ENCODE measurements at places on chromosomes 13 and 19.
A peak's percentile ranks its signal among the peaks of the same experiment; 100 is the strongest.

DNA sequence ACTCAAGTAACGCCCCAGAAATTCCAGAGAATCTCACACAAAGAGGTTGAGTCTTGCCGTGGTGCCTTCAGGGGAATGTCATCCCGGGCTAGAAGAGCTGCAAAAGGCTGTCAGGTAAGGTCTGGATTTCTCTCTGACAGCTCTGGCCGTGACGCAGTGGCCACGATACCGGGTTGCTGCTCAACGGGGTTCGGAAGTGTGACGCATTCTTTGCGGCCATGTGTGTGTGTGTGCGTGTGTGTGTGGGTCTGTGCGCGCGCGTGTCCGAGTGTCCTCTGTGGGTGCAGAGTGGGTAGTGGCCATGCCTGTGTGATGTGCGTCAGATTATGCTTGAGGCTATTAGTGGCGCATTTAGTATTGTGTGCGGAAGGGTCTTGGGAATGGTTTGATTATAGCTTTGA is 306 bp downstream of the ZNF540 start:
- no peak for DNase-seq

- peak; percentile 61 for DNase-seq
These were observed 1.6 kb downstream of the P2RY11 start for GRCh38 chr19:10112895-10113591.

DNA sequence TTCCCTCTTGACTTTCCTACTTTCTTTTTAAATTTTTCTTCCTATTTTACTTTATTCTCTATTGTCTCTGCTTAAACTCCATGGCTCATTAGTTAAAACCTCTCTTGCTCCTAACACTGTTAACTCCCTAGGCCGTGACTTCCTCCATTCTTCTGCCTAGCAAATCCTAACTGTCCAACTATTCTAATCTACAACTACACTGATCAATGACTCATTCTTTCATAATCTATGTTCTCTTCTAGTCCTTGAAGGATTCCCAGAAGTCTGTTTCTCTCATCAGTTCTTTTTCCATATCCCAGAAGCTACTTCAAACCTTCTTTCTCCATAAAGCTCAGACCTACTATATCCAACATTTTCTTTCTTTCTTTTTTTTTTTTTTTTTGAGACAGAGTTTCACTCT is 66.9 kb downstream of the MICU2 start:
- no peak for DNase-seq

DNA sequence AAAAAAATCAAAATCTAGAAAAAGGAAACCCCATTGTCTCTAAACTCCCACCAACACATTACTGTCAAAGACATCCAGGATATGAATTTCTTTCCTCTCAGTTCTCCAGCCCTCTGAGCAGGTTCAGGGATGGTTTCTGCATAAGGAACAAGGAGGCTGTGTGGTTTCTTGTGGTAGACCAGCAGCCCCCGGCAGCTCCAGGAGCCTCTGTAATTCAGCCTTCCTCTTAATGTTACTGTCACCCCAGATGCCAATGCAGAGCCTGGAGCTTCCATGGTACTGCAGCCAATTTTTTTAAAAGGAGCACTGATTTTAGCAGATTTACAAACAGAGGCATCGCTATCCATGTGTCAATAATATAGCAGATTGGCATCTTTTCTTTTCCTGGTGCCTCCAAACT is 100.6 kb upstream of the FAM216B start:
- no peak for DNase-seq

DNA sequence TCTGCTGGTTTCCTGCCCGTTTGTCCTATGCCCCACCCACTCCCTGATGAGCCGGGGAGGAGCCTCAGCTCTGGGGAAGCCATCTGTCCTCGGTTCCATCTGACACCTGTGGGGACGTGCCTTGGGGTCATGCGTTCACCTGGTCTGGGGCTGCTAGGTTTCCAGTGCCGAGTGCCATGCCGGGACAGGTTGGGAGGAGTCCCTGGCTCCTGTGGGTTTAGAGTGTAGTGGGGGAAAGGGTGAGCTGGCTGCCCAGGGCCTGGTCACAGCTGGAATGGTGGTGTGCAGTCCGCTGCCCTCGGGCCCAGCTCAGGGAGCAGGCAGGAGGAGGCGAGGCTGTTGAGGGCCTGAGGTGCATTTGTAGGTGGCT is 2.5 kb downstream of the KDM4B start:
- DNase-seq = no peak

DNA sequence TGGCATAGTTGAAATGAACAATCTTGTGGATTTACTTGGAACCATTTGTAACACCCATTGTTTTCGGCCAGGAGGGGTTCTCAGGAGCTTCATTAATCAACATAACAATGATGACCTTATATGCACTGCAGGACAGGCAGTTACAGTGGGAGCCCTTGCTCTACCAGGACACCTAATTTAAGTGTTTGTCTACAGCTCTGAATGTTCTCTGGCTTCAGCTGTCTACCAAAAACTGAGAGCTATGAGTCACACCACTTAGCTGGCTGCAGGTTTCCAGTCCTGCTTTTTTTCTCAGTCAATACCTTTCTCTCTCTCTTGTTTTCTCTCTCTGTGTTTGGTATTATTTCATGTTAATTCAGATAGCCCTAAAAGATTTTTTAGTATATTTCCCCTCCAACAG is 105.4 kb upstream of the MBNL2 start:
- DNase-seq = no peak

DNA sequence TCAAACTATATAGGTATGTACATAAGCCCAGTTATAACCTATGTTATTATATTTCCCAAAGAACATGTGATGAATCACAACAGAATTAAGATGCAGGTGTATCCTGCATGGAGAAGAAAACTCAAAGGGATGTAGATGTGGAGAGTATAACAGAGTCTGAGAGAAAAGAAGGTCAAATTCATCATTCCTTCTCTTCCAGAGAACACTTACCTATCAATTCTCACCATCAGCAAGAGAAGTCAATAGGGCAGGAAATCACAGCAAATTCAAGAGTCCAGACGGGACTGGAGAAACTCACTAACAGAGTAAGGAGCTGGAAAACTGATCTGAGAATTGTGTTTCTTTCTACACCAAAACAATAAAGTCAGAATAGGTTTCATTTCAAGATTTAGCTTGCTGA is 28.4 kb downstream of the DIAPH3 start:
- no peak for DNase-seq

GRCh38 chr19:12866416-12867119 is 14.7 kb downstream of the DNASE2 start:
- DNase-seq = no peak

GRCh38 chr19:1522061-1522460 is 1.8 kb upstream of the PLK5 start:
- no peak for DNase-seq

- no peak for DNase-seq
These were observed 1379.8 kb upstream of the ATXN8OS start for GRCh38 chr13:68727798-68728197.

GRCh38 chr13:35210261-35210660 is 266.2 kb downstream of the MAB21L1 start:
- peak; percentile 0 for DNase-seq

DNA sequence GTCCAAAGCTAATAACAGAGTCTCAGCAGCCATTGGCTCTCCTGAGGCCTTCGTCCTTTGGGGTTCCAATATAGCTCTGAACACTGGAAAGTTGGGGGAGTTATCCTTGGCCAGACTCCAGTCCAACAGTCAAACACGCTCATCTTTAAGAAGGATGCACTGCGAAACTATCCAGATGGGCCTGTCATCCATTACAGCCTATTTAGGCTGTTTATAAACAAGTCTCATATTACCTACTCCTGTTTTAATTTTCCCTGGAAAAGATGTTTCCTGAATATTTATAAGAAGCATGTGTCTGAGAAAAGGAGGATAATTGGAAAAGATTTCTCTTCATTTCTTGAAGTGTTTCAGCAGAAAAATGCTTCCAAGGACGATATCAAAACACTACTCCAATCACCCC is 170.7 kb downstream of the DCT start:
- no peak for DNase-seq

GRCh38 chr13:21987793-21988192 is 316.9 kb downstream of the FGF9 start:
- no peak for DNase-seq

DNA sequence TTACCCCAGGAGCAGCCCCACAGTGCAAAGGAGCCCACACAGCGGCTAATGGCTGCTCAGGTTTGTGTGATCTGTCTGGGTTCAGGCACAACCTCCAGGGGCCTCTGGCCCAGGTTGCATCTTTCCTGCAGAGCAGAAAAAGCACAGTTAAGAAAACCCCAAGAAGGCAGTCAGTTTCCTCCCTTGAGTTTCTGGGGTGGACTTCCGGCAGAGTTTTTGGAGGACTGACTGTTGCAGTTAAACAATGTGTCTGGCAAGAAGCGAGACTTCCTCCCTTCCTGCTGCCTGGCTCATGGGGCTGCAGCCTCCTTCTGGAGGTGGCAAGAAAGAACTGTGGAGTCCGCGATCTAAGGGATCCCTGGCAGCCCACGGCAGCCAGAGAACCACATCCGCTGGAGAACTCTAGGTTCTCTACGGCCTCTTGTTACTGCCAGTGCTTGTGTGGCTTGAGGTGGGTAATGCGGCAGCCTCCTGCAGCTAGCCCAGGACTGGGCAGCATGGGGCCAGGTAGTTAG is 114.4 kb downstream of the ZDHHC20 start:
- peak; percentile 66 for DNase-seq

DNA sequence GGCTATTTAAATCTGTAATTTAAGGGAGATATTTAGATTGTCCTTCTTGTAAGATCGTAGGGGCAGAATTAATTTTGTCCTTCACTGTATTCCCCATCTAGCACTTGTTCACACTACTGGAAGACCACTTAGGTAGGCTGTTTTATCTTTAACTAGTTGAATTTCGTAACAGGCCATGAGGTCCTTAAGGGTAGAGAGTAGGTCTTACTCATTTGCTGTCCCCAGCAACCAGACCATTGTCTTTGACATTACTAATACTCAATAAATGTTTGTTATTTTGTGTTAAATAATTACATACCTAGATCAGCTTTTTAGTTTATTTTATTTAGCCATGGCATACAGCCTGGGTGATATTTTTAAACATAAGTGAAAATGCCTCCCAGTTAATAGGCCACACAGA is 177.1 kb downstream of the PCCA start:
- no peak for DNase-seq

DNA sequence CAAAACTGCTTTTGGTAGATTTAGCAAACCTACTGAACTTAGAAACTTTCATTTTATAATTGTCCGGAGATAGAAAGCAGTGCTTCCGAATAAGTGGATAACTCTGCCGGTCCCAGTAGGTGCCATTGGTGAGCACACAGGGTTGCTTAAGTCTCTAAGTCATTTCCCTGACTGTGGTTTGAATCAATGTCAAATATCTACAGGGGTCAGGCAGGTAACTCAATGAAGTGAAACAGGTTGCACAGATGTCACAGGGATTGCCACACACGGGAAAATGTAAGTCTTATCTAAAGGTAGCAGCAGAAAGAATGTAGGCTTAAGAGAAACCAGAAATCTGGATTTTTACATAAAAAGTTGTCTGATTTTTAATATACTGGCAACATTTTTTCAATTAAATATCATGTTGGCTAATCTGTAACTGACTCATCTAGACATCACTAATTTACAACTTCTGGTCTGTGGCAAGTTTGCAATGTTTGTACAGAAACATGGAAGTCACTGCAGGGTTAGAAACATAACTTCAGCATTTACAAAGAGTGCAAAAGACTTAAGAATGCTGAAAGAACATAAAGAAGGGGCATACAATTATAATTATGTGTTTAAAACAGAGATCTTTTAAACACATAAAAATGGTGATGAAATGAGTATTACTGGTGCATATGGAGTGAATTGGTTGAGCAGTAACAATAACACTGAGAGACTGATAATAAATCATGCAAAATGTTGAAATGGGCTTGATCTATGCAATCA is 14.3 kb upstream of the LRRC63 start:
- DNase-seq = no peak

GRCh38 chr19:6596621-6597020 is 5.7 kb upstream of the CD70 start:
- DNase-seq = no peak

DNA sequence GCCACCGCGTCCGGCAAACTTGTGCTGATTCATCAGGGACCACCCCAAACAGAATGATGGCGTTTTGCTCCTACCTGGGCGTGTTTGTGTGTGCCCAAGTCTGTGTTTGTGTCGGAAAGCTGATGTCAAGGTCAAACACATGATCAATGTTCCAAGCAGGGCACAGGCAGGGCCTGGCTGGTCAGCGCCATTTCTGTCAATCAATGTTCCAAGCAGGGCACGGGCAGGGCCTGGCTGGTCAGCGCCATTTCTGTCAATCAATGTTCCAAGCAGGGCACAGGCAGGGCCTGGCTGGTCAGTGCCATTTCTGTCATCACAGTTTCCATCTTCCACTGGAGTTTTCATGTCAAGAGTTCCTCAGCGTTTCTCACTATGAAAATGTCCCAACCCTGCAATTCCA is 14.9 kb upstream of the GRTP1 start:
- no peak for DNase-seq

DNA sequence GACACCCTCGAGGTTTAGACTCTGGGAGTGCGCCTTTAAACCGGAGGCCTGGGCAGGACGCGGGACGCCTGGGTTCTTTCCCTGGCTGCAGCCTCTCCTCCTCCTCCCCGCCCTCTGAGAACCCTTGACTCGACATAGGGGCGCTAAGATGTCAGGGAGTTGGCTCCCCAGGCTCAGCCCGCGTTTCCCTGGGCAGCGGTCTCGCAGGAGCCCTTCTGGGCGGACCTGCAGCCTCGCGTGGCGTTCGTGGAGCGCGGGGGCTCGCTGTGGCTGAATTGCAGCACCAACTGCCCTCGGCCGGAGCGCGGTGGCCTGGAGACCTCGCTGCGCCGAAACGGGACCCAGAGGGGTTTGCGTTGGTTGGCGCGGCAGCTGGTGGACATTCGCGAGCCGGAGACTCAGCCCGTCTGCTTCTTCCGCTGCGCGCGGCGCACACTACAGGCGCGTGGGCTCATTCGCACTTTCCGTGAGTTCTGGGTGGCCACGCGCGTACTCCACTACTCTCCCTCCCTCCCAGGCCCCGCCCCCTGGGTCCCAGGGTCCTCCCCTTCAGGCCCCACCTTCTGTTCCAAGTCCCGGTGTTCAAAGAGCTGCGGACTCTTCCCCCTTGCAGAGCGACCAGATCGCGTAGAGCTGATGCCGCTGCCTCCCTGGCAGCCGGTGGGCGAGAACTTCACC is 1.3 kb downstream of the ICAM5 start:
- peak; percentile 43 for DNase-seq

DNA sequence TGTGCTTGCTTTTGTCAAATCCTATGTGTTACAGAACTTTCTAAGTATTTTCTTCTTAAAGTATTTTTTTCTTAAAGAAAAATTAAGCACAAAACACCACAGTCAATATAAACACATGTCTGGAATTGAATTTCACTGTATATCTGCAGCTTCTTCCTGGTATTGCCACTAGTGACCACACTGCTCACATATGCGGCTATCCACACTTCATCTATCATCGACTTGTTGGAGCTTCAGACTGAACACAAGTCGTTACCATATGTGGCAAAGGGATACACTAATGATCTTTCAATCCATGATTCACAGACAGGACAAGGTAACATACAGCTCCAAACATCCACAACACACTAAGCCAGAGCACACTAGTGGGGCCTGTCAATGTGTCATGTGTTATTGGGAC is 498.4 kb upstream of the ARGLU1 start:
- DNase-seq = no peak

GRCh38 chr13:47546391-47547225 is 454.5 kb downstream of the SUCLA2 start:
- DNase-seq = no peak

Measured in Kasumi-1 (cell line).